ENCODE measurements at places on chromosomes 12 and 14. TPM values are rescaled to one million over a fixed set of nuclear protein-coding genes. Genes with fewer than 3 reads are reported as not detected.

DNA sequence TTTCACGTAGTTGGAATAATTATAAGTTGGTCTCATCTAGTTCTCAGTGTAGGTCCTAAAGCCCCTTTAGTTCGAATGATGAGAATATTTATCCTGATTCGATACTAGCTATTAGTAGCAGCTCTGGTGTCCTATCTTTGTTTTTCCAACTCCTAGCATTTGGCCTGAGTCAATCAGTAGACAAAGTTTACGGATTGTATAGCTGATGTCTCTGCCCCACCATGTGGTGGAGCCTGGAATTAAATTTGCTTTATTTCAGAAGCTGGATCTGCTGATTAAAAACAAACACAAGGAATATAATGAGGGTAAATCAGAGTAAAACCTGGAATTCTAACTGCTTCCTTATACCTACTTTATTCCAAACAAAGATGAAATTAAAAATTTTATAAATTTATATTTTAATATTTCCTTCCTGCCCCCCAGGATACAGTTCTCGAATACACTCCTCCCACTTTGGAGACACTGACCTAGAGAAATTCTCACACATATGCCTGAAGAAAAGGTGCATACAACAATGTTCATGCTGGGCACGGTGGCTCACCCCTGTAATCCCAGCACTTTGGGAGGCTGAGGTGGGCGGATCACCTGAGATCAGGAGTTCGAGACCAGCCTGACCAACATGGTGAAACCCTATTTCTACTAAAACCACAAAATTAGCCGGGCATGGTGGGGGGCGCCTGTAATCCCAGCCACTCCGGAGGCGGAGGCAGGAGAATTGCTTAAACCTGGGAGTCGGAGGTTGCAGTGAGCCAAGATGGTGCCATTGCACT lies 7.6 kb upstream of the BRMS1L start:
- DNase-seq: no peak

DNA sequence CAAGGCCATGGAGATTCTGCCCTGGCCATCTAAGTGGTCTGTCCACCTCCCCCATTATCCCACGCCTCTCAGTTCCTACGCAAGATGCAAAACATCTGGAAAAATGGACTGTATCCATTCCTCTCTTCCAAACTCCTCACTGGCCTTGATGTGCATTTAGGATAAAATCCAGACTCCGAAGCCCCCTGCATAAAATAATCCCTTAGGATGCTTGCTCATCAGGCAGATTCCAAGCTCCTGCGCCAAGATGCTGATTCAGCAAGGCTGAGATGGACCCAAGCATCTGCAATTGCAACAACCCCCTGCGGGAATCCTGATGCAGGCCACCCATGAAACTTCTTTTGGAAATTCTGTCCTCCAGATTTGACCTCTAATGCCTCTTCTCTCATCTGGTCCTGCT lies 81.6 kb downstream of the SPRING1 start:
- DNase-seq: no peak

DNA sequence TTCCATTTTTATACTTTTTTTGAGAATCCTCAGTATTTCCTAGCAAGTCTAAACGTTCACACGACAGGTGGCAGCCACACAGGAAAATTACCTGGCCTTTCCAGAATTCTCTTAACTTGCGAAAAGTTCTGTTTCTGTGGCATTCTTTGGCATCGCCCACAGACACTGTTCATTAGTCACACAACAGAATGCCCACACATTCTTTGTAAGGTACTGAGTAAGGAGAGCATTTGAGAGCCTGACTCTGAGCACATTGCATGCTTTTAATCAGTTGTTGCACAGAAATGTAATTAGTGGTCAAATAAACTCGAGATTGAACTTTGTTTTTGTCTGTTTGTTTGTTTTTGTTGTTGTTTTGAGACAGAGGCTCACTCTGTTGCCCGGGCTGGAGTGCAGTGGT lies 52.4 kb downstream of the LMNTD1 start:
- no peak for DNase-seq

DNA sequence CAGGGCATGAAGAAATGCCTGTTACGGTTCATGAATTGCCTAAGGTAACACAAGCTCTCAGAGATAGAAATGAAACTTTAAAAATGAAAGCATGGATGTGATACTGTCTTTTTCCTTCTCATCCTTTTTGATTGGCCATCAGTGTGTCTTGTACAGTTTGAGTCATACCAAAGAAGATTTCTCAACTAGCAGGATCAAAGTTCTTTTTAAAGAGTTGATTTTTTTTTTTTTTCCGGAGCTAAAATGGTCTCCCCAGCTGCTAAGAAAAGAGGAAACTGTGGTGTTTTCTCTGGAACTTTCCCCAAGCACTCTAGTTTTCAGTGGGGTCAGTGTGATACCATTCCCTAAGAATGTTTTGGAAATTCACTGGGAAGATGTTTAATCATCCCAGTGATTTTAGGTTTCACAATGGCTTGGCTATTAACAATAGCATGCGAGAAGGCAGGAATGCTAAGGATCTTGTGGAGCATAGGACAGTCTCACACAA lies 105.0 kb downstream of the ETNK1 start:
- DNase-seq: no peak

PXN gene
- 279 TPM for total RNA-seq

BATF gene
- total RNA-seq: not detected

- no peak for DNase-seq
Observed at GRCh38 chr12:58588770-58589169, 331.5 kb downstream of the LRIG3 start.

- peak; percentile 63 for DNase-seq
Observed at GRCh38 chr14:23186913-23187654, 3.6 kb upstream of the SLC7A8 start.

ADAM21 gene
- total RNA-seq: 0.19 TPM

- DNase-seq: no peak
Observed at GRCh38 chr14:77584809-77585208, 31.6 kb downstream of the SPTLC2 start.

WSB2 gene
- total RNA-seq: 83.3 TPM

- DNase-seq: no peak
Observed at GRCh38 chr12:90262251-90262650, 553.6 kb upstream of the ATP2B1 start.

DNA sequence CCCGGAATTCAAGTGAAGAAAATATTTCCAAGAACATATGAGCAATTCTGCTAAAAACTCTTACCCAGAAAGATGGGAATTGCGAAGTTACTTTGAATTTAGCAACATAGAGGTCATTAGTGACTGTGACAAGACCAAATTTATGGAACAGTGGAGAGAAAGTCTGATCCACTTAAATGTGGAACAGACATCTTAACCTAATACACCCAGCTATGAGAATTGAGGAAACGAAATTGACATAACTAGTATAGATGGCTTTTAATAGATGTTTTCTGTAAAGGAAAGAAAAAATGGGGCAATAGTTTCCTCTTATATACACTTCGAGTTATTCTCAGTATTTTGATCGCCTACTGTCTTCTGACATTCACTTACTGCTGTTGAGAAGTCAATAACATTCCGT lies 4.6 kb downstream of the OVCH1 start:
- no peak for DNase-seq
